CD14-positive monocyte (primary cell): ENCODE measurements at places on chromosomes 12 and 14. TPM values are rescaled to one million over a fixed set of nuclear protein-coding genes. Genes with fewer than 3 reads are reported as not detected.

Gene CLEC4A
- polyA plus RNA-seq, result 365 TPM

Gene FBRSL1
- polyA plus RNA-seq, result 28.7 and 28.9 TPM in 2 replicates

DNA sequence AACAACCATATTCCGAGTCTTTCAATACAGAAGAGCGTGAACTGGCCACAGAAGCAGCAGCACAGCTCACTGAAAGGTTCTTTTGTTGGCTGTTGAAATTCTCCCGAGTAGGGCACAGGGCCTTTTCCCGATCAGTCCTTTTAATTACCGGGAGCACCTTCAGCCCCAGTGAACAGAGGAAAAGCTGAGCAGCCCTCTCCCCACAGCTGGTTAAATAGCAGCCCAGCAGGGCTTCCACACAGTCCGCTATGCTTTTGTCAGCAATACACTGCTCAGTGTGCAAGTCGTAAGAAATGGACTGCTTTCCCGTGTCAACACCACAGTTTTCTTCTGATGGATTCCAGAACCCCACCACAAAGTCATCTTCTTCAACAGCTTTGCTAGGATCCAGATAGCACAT is 61.3 kb downstream of the DICER1 start:
- no peaks in the 10 kb centered on the region for H3K27me3 ChIP-seq
- no peak for DNase-seq
- no peaks in the 10 kb centered on the region for H3K4me1 ChIP-seq
- no peak overlapping the region for H3K27ac ChIP-seq
- H3K36me3 ChIP-seq, result peaks cover 98% of the 10 kb centered on the region

GRCh38 chr14:96162265-96162664 is 42.4 kb upstream of the BDKRB2 start:
- H3K27me3 ChIP-seq, result no peaks in the 10 kb centered on the region
- H3K36me3 ChIP-seq, result no peaks in the 10 kb centered on the region
- no peak for DNase-seq
- H3K4me3 ChIP-seq, result no peak overlapping the region
- no peaks in the 10 kb centered on the region for H3K4me1 ChIP-seq
- no peak overlapping the region for H3K27ac ChIP-seq

DNA sequence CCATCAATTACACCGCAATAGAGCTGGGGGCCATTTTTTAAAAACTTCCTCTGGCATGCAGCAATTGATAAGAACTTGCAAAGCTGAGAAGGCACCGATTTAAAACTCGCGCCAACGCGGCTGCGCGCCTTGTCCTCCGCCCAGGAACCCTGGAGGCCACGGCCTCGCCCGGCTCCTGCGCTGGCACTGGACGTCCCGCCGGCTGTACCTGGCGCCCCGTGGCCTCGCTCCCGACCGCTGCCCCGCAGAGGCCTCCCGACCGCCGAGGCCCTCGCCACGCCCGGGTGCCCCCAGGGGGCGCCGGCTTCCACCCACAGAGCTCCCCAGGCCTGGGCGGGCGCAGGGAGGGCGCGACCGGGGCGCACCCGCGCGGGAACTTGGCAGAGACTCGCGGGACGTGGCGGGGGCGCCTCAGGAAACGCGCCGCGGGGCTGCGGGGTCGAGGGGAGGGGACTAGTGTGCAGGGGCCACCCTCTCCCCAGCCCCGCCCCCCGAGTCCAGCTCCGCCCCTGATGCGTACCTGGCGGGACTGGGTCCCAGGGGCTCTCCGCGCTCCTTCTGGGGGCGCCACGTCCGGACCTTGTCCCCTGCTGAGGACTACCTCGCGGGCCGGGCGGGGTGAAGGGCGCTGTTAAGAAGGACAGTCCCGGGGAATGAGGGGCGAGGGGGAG is 65.7 kb downstream of the TNFAIP2 start:
- DNase-seq, result no peak
- no peak overlapping the region for H3K27ac ChIP-seq
- peaks cover 2% of the 10 kb centered on the region for H3K4me1 ChIP-seq
- H3K27me3 ChIP-seq, result peaks cover 37% of the 10 kb centered on the region
- no peaks in the 10 kb centered on the region for H3K36me3 ChIP-seq

DNA sequence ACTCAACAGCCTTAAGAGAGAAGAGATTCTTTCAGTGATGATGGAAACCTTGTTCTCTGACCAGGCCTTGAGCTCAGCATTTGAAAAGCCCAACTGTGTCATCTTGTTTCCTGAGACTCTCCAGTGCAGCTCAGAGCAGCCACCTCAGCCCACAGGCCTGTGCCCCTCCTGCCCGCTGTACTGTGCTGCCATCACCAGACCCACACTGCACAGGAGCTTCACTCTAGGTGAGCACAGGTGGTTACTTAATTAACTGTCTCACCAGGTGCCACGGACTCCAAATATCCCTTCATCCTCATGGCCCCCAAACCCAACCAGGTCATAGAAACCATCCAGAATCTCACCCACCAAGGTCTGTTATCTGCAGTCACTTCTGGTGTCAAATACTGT is 51.3 kb downstream of the JAG2 start:
- no peaks in the 10 kb centered on the region for H3K4me1 ChIP-seq
- no peak for DNase-seq
- no peak overlapping the region for H3K27ac ChIP-seq
- no peaks in the 10 kb centered on the region for H3K36me3 ChIP-seq

DNA sequence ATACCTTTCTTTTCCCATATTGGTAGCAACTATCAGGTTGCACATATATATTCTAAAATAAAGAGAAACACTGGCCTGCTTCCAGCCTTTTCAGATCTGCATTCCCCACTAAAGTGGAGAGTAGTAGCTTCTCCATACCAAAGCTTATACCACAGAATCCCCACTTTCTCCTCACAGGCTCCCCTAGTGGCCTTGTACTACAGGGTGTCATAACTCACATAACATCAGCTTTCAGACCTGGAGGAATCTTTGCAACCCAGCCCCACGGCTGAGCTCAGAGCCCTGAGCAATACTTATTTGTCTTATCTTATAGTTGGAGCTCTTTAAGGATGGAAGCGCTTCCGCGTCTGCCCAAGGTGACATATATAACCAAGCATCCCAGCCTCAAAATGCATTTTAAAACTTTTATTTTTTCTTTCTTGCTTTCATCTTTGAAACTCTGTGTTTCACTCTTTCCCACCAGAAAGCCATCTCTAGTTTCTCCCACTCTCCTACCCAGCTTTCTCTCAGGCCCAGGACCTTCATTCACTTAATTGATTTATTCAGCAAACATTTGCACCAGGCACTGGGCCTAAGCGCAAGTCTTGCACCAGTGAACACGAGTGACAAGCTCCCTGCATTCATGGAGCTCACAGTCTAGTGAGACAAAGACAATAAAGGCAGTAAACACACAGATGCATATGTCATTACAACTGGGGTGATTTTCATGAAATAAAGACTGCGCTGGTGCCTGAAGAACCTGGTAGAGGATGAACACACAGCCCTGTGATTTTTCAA is 254.7 kb downstream of the IPO8 start:
- no peaks in the 10 kb centered on the region for H3K27me3 ChIP-seq
- no peaks in the 10 kb centered on the region for H3K36me3 ChIP-seq
- DNase-seq, result no peak
- no peak overlapping the region for H3K4me3 ChIP-seq
- no peaks in the 10 kb centered on the region for H3K4me1 ChIP-seq

- DNase-seq, result no peak
- no peak overlapping the region for H3K4me3 ChIP-seq
- H3K36me3 ChIP-seq, result no peaks in the 10 kb centered on the region
- H3K4me1 ChIP-seq, result peaks cover 11% of the 10 kb centered on the region
- no peak overlapping the region for H3K27ac ChIP-seq
Measured at GRCh38 chr12:40164034-40164433, 58.2 kb upstream of the SLC2A13 start.

GRCh38 chr14:20350860-20351259 is 7.4 kb downstream of the PARP2 start:
- peaks cover 32% of the 10 kb centered on the region for H3K36me3 ChIP-seq
- H3K27me3 ChIP-seq, result no peaks in the 10 kb centered on the region
- no peak overlapping the region for H3K27ac ChIP-seq
- H3K4me1 ChIP-seq, result no peaks in the 10 kb centered on the region
- H3K4me3 ChIP-seq, result no peak overlapping the region
